ENCODE measurements at places on chromosomes 11 and 22. TPM values are rescaled to one million over a fixed set of nuclear protein-coding genes. Genes with fewer than 3 reads are reported as not detected.

- no peak overlapping the region for H3K4me3 ChIP-seq
- H3K27ac ChIP-seq: no peak overlapping the region
- no peaks in the 10 kb centered on the region for H3K36me3 ChIP-seq
- peaks cover 6% of the 10 kb centered on the region for H3K4me1 ChIP-seq
Measured at GRCh38 chr11:2917842-2918490, 11.3 kb downstream of the PHLDA2 start.

TFIP11 gene
- total RNA-seq: 23.1 TPM

OR2D2 gene
- not detected for total RNA-seq

- peaks cover 4% of the 10 kb centered on the region for H3K27me3 ChIP-seq
- H3K27ac ChIP-seq: no peak overlapping the region
- H3K36me3 ChIP-seq: no peaks in the 10 kb centered on the region
- DNase-seq: no peak
- H3K4me1 ChIP-seq: no peaks in the 10 kb centered on the region
Measured at GRCh38 chr22:24950272-24950902, 2.1 kb upstream of the KIAA1671 start.

GRCh38 chr22:25374869-25375268 lies 155.4 kb downstream of the CRYBB2 start:
- H3K27me3 ChIP-seq: no peaks in the 10 kb centered on the region
- no peak overlapping the region for H3K27ac ChIP-seq
- no peaks in the 10 kb centered on the region for H3K4me1 ChIP-seq
- H3K36me3 ChIP-seq: peaks cover 45% of the 10 kb centered on the region

All from heart left ventricle (tissue), 16 donors.